Stimulated activated naive CD4-positive, alpha-beta T cell treated with Interleukin-2 at 50 U/mL for 16 hours (primary cell): ENCODE measurements at places on chromosomes 4 and X.

GRCh38 chr4:41069838-41070237 is 144.5 kb downstream of the APBB2 start:
- DNase-seq: no peak

GRCh38 chr4:141486375-141486997 is 149.9 kb upstream of the IL15 start:
- no peak for DNase-seq

- DNase-seq: no peak
Measured at GRCh38 chr4:158397781-158398180, 123.9 kb upstream of the RXFP1 start.

GRCh38 chrX:40550066-40550465 is 30.7 kb upstream of the ATP6AP2 start:
- no peak for DNase-seq

DNA sequence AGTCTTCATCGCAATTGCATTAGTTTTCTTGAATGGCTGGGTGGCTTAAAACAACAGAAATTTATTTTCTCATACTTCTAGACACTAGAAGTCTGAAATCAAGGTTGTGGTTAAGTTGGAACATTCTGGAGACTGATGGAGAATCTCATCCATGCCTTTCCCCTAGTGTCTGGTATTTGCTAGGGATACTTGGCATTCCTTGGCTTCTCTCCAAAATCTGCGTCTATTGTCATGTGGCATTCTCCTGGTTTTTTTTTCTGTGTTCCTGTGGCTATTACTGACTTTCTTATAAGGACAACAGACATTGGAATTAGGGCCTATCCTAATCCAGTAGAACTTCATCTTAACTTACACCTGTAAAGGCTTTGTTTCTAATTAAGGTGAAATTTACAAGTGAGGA is 272.8 kb upstream of the EPHA5 start:
- DNase-seq: no peak

DNA sequence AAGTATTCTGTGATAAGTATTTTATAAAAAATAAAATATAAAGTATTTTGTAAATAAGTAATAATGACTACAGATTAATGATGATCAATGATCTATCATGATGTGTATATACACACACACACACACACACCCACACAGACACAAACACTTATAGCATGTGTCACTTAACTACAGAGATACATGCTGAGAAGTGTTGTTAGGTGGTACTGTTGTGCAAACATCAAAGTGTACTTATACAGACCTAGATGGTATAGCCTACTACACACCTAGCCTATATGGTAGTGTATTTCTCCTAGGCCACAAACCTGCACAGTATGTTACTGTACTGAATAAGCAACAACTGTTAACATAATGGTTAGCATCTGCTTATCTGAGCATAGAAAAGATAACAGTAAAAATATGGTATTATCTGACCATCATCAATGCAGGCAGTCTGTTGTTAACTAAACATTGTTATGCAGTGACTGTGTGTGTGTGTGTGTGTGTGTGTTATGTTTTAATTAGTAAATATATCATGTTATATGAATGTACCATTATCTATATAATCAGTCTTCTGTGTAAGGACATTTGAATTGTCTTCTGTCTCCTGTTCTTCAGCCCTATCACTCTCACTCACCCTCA is 138.2 kb downstream of the CAMK2D start:
- no peak for DNase-seq

DNA sequence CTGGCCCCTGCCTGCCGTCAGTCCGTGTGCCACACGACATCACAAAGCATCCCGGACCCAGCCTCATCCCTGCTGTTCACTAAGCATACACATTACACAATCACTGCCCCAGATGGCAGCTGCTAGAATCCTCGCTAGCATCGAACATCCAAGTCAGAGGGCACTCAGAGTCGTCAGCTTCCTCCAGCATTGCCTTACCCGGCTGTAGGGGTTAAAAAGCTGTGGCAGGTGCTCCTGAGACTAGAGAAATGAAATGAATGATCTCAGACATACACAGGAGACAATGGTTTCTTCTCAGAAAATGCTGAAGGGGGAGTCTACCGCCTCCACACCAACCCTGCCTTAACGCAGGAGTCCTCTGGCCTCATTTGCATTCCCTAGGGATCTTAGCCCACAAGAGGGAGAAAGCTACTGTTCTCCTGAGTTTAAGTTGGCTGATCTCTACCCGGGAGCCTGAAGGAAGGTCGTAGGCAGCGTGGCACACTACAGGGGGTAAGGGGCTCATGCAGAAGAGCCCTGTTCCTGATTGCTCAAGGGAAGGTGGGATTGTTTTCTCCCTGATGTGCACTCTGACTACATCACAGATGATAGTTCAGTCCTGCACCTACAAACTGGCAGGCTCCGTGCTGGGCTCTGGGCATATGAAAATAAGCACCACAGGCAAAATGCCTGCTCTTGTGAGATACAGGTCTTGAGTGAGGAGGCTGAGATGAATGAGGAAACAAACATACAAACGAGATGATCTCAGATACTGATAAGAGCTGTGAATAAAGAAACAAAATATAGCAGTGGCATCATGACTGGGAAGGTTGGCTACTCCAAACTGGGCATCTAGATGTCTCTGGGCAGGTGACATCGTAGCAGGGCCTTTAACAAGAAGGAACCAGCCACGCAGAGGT is 2.6 kb upstream of the KIAA0232 start:
- DNase-seq: no peak

GRCh38 chr4:107468156-107468555 is 251.9 kb downstream of the PAPSS1 start:
- no peak for DNase-seq

- no peak for DNase-seq
Measured at GRCh38 chr4:177737387-177737940, 295.2 kb upstream of the AGA start.

DNA sequence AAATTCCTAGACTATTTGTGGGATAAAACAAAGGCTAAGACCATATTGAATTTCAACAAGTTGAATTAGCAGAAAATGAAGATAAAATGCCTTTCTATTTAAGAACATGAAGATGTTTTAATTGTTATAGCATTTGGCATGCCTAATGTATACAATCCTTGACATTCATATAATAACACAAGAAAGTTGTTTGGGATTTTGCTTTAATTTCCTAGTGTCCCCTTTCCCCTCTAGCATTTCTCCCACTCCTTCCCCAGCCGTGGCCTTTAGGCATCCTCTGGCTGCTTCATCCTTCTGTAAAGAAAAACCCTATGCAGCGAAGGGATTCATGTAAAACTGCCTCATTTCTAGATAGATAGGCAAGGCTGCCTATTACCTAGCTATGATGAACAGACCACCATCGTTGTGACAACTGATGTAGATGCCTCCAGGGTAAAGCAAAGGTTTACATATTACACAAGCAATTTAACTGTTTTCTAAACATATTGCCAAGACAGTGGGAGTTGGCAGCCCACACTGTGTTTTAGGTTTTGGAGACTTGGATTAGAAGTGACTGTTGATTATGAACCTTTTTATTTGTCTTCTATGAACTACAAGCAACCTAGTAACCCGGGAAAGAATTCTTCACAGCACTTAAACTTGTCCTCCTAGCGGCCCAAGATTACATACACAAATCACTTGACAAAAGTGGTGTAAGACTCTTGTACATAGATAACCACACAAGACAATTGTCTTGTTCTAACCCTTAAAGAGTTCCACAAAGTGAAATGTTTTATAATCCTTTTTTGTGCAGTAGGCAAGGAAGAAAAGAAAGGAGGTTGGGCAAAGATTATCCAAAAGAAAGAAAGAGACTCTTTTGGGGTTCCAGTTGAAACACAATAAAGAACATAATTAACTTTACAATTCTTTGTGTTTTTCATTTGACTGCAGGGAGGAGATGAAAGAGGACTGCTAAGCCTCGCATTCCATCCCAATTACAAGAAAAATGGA is 59.9 kb downstream of the HHIP start:
- DNase-seq: no peak

- no peak for DNase-seq
Measured at GRCh38 chrX:71128166-71128833, 9.9 kb downstream of the MED12 start.

GRCh38 chr4:37641352-37641751 is 44.8 kb downstream of the RELL1 start:
- no peak for DNase-seq

DNA sequence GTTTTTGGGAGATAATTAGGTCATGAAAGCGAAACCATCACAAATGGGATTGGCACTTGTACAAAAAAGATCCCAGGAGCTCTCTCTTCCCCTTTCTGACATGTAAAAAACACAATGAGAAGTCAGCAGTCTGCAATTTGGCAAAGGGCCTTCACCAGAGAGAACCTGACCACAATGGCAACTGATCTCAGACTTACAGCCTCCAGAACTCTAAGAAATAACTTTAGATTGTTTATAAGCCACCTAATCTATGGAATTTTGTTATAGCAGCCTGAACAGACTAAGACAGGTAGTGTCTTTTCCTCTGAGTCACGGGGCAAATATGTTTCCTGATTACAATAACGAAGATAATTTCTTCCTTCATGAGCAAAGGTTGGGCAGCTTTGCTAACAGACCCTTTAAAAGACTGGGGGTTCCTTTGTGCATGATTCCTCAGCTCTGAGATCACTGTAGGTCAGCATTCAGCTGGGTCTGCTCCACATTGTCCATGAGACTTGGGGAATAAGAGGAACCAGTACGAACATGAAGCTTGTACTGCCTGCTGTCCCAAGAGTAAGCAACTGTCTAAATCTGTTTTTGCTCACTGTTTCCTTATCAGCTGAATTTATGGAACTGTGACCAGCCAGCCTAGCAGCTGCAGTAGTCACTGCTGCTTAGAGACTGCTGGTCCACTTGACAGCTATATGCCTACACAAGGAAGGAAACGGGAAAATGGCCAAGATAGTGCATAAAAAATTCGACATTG is 191.6 kb downstream of the ANAPC10 start:
- no peak for DNase-seq

DNA sequence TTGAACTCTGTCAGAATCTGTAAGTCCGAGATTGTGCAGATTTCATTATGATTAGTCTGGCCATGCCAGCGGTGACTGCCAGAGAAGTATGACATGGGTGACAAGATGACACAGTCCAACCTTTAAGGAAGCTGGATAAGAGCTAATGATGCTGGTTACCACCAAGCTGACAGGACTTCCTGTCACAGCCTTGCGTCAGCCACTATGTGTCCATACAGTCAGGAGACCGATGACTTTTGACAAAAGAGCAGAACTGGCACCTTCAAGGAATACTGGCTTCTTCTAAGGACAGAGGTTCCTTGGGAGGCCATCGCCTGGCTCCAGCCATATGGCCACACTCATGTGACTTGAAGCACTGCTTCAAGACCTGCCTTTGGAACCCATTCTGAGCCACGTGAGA is 67.2 kb upstream of the TFDP3 start:
- no peak for DNase-seq

- no peak for DNase-seq
Measured at GRCh38 chr4:165464813-165465381, 86.1 kb downstream of the CPE start.

DNA sequence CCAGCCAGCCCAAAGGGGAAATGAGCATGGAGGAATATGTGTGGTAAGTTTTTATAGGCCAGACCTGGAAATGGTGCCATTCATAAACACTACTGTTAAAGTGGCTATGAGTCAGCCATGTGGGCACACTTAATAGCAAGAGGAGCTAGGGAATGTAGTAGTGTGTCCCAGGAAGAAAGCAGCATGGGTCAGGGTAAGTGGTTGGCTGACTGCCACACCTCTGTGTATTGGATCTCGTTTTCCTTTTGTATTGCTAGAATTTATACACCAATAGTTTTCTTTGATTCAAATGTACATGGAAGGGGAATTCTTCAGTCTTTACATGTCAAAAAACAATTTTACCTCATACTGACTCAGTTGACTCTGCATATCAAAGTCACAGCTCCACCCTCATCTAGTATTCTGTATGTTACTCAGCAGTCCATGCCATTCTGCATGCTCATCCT is 22.9 kb upstream of the SGMS2 start:
- DNase-seq: no peak

GRCh38 chr4:47736146-47736545 is 101.7 kb downstream of the CORIN start:
- no peak for DNase-seq

DNA sequence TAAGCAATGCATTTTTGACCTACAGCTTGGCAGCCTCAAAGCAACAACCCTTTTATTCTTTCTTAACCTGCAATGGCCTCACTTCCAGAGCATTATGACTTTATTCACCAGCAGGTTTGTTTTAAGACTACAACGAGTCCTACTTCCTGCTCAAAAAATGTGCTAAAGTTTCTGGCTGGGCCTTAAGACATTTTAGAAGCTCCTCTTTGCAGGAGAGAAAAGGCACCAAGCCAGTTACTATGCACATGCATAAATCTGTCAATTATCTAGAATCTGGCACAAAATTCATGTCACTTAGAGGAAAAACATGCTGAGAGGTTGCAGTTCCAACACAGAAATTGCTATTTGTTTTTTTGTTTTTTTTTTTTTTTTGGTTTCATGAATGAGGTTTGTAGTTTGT is 223.0 kb upstream of the EPHA5 start:
- DNase-seq: no peak

- DNase-seq: no peak
Measured at GRCh38 chrX:3514996-3515395, 168.5 kb upstream of the MXRA5 start.

DNA sequence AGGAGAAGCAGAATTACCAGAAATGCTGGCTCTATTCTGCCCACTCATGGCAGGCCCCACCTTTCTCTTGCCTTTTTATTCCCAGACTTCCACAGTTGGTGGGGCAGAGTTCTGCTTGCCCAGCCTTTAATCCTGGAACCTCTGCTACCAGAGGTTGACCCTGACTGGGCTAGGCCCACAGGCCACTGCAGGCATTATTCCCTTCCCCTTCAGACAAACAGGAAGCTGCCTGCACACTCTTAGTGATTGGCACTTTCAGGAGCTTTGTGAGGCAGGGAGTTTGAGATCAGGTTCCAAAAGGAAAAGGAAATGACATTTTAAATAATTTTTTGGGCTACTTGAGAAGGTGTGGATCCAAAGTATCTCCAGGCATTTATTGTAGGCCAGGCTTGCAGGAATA is 18.8 kb downstream of the MSN start:
- no peak for DNase-seq

DNA sequence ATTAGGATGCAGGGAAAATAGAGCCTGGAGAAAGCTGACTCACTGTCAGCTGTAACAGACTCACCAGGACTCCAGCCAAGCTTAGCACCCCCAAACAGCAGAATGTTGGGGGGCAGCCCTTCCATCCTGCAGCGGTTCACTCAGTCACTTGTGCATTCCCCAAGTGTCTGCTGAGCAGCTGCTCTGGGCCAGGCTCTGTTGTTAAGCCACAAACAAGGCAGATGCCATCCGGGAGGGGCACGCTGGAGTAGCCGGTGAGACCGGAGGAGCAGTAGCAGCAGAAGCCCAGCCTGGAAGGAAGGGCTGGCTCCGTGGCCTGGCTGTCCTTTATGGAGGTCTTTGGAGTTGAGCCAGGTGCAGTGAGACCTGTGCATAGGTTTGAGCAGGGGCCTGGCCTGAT is 22.0 kb downstream of the CCNQ start:
- DNase-seq: no peak

- no peak for DNase-seq
Measured at GRCh38 chr4:152363086-152363485, 172.8 kb downstream of the FBXW7 start.

GRCh38 chr4:182513587-182514291 is 270.5 kb downstream of the TENM3 start:
- no peak for DNase-seq
